ENCODE measurements at places on chromosomes 6 and 20.

DNA sequence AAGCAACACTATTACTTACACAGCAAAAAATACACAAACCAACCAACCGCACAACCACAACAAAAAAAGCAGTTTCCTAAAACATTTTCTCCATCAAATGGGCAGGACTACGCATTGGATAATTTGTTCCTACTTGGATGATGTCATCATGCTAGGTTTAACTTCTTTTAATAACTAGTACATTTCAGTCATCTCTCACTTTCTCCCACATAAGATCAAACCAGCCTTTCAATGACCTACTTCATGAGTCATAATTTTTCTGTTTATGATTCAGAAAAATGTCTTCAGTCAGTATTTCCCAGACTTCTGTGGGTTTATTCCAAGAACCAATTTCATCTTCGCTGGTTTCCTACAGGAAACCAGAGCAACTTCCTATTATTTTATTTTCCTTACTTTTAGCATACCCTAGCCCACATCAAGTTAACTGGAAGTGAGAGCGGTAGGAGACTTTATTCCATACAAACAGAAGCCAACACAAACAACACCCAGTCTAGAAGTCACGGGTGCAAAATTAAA lies 134.2 kb downstream of the GMDS start:
- DNase-seq: no peak

GRCh38 chr20:13819885-13820645 lies 35.2 kb downstream of the NDUFAF5 start:
- DNase-seq: peak; percentile 82

DNA sequence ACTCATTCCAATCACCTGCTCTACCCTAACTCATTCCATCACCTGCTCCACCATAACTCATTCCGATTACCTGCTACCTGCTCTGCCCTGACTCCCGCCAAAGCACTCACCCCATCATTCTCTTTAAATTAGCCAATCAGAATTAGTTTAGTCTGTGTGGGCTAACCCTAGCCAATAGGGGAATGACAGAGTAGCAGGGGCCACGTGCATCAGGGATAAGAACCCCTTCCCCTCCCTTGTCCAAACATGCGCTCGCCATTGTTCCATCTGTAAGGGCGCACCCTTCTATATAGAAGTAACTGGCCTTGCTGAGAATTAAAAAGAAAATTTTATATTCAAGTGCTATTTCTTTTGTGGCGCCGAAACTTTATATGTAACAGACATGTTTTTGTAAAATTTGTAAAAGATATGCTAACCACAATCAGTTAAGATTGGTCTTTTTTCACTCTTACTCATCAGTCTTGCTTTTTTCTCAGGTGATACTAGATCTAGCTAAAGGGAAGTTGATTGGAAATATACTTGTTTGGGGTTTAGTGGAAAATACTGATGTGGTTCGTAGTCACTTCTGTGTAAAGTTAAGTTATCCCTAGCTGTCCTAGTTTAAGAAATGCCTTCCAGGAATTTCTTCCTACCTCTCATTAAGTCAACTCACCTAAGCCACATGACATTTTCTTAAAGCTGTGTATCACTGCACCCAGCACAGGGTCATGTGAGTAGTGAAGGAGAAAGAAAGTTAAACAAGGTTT lies 16.5 kb downstream of the RTN4IP1 start:
- no peak for DNase-seq

DNA sequence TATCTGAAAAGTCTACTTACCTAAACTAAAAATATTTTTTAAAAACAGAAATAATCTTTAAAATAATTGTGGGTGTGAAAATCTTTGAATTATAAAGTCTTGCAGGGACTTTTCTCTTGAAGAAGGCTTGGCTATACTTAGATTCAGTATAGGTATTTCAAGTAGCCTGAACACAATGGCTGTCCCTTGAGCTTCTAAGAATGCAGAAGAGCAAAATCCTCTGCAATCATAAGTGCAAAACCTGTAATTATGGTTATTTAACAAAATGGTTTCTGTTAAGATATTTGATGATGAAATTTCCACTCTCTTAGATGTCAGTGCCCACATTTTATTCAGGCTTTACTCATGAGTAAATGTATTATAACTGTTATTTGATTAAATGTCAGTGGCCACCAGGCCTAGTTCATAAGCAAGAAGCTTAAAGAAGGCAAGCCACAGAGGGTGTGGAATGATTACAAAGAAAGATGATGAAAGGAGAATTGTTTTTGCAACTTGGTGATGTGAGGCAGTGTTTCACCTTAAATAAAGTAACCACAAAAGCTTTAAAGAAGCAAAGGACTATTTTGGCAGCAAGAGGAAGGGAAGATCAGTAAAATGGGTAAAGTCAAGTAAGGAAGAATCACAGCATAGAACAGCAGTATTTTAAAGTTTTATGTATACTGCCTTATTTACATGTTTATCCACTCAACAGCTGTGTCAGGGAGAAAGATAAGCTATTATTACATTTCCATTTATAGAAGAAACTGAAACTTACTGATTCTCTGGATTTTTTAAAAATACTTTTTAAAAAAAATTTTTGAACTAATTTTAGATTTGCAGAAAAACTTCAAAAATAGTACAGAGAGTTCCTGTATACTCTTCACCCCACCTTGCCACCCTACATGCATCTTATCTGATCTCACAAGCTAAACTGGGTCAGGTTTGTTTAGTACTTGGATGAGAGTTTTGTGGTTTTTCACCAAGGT lies 351.2 kb upstream of the RUNX2 start:
- no peak for DNase-seq

DNA sequence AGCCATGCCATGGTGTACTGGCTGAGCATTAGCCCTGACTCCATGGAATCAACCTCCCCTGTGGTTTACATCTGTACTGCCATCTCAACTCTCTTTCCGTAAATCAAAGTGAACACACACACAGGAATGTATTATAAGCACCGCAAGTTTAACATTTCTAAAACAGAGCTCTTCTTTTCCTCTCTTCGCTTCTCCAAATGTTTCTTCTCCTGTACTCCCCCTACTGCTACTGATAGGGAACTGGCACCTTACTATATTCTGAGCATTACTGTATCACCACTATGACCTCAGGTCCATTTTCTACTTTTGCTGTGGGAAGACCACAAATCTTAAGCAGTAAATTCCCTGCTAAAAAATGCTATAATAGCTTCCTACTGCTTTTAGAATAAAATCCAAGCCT lies 101.2 kb downstream of the NUS1 start:
- peak; percentile 6 for DNase-seq

- no peak for DNase-seq
Observed at GRCh38 chr20:60062431-60063047, 104.3 kb downstream of the CDH26 start.

DNA sequence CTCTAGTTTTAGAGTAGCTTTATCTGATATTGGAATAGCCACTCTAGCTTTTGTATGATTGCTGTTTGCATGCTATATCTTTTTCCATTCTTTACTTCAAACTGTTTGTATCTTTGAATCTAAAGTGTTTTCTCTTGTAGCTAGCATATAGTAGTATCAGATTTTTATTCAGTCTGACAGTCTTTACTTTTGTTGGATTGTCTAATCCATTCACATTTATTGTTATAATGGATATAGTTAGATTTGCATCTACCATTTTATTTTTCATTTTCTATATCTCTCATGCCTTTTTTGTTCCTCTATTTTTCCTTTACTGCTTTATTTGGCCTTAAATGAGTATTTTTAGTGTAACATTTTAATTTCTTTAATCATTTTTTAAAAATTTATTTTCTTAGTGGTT lies 52.1 kb downstream of the PHACTR3 start:
- no peak for DNase-seq

DNA sequence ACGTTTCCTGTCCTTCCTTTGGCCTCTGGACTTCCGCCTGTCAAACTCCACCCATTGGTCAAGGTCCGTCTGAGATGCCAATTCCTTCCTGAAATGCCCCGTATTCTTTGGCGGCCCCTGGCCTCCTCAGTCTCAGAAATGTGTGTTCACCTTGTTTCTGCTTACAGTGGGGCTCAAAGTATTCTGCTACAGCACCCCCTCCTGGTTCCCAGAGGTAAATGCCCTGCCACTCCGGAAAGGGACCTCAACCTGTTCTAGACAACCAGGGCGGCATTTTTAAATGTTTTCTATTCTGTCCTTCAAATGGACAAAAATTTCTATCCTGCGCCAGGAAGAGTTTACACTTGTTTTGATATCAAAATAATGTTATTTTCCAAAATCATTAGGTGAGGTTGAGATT lies 12.1 kb upstream of the PAX1 start:
- DNase-seq: no peak

GRCh38 chr20:53897884-53898555 lies 172.4 kb downstream of the BCAS1 start:
- DNase-seq: peak; percentile 55

DNA sequence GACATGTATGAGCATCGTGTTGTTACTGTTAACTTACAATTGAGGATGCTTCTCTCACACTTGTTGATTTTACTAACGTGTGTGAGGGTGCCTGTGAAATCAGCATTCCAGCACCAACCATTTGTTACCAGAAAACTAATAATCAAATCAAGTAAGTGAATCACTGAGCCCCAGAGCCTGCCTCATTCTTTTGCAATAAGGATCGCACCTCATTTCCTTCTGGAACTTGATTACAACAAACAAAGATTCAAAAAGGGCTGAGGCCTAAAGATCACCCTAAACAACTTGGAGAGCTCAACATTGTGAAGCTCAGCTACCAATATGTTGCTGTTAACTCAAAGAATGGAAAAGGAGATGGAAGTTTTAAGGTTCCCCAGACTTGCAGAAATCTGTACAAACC lies 274.7 kb downstream of the TFAP2A start:
- DNase-seq: no peak

DNA sequence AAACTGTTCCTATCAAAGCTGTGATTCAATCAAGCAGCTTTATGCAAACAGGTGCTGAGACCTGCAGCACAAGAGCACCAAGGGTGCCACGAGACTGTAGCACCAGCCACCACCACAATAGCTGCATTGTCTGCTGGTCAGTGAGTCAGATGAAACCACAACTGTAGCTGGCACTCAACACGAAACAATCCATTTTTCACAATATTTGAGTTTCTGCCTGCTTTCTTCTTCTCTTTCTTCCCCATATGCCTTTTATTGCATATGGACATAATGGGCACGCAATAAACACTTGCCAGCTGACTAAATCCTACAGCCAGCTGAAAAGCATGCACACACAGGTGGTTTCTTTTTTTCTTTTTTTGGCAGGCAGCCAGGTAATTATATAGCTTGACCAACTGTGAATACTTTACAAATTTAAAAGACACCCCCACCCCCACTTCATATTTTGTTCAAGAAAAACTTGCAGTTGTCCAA lies 16.6 kb downstream of the SLC2A12 start:
- DNase-seq: peak; percentile 23

- DNase-seq: no peak
Observed at GRCh38 chr6:3546121-3546520, 89.3 kb upstream of the SLC22A23 start.

DNA sequence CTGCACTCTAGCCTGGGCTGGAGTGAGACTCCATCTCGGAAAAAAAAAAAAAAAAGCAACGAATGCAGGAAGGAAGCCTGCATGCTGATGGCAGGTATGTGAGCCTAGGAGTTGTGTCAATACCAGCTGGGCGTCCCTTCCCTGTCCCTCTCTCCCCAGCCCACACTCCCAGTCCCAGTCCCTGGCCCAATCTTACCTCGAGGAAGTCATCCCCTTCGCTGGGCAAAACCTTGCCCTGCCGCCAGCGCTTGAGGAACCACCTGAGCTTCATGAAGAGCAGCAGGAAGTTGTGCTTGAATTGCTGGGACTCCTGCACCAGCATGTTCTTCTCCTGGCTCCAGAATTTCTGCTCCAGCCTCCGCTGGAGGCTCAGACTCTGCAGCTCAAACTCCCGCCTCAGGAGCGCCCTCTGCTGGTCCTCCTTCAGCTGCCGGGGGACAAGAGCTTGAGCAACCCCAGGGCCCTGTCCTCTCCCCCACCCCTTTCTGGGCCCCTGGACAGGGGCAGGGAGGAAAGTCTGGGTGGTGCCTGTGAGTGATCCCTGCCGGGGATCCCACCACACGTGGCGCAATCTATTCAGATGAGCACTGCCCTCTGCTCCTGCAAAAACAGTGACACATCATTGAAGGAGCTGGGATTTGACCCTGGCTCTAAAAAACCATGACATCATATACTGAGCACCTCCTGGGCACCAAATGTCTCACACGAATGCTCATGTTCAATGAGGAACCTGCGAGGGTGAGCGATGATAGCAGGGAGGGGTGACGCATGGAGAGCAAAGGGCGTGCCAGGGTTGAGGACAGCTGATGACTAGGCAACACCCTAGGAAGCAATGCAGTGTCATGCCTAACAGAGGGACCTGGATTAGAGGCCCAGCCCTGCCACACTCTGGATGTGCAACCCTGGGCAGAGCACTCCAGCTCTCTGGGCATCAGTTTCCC lies 35.0 kb upstream of the DSN1 start:
- DNase-seq: peak; percentile 70

DNA sequence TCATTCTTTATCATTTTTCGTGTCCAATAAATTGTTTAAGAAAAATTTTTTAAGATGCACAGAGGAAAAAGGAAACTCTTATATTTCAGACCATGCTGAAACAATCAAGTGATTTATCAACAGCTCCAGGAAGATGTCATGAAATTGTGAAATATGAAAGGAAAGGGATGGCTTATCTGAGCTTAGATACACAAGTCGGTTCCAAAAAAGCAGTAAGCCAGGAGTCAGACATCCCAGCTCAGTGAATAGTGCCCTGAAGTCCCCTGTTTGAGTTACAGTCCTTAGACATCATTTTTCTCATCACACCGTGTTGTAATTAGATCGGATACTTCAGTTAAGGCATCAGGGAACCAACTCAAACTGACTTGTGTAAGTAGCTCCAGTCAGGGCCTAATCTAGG lies 91.0 kb upstream of the SSTR4 start:
- DNase-seq: no peak

GRCh38 chr6:2918936-2919335 lies 15.8 kb upstream of the SERPINB9 start:
- no peak for DNase-seq

- DNase-seq: no peak
Observed at GRCh38 chr6:39476151-39476550, 153.6 kb upstream of the KCNK16 start.

GRCh38 chr6:140988780-140989179 lies 1143.9 kb upstream of the GJE1 start:
- peak; percentile 13 for DNase-seq

DNA sequence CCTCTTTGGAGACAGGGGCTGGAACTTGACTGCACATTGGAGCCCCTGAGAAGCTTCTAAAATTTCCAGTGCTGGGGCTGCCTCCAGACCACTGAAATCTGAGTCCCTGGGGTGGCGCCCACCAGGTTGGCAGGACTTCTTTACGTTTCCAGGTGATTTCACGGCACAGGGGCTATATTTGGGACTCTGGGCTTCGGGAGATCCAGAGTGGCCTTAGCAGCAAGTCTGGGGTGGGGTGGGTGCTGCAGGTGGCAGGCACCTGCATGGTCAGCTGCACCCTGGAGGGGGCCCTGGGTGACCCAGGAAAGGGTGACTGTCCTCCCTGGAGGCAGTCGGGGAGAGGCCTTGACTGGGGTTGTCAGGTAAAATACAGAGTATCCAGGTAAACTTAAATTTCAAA lies 135.5 kb upstream of the PHACTR3 start:
- no peak for DNase-seq

- no peak for DNase-seq
Observed at GRCh38 chr6:166310634-166311033, 2.4 kb upstream of the PRR18 start.

GRCh38 chr6:5174756-5175549 lies 85.8 kb downstream of the LYRM4 start:
- no peak for DNase-seq
